Tibial nerve (tissue), 4 donors: ENCODE measurements at places on chromosomes 3 and 15. TPM values are rescaled to one million over a fixed set of nuclear protein-coding genes. Genes with fewer than 3 reads are reported as not detected.

DNA sequence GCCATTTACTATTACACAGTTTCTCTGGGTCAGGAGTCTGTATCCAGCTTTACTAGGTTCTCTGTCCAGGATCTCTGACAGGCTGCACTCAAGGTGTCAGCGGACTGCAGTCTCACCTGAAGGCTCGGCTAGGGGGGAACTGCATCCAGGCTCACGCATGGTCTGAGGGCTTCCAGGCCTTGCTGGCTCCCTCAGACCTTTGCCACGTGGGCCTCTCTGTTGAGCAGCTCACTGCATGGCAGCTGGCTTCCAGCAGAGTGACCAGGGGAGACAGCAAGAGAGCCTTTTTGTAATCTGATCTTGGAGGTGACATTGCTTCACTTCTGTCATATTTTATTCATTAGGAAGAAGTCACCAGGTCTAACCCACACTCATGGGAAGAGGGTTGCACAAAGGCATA is 152.3 kb downstream of the CACNA2D3 start:
- H3K27ac ChIP-seq, result no peak overlapping the region
- no peaks in the 10 kb centered on the region for H3K4me1 ChIP-seq
- H3K36me3 ChIP-seq, result no peaks in the 10 kb centered on the region
- DNase-seq, result no peak
- no peak overlapping the region for H3K4me3 ChIP-seq
- no peaks in the 10 kb centered on the region for H3K27me3 ChIP-seq

DNA sequence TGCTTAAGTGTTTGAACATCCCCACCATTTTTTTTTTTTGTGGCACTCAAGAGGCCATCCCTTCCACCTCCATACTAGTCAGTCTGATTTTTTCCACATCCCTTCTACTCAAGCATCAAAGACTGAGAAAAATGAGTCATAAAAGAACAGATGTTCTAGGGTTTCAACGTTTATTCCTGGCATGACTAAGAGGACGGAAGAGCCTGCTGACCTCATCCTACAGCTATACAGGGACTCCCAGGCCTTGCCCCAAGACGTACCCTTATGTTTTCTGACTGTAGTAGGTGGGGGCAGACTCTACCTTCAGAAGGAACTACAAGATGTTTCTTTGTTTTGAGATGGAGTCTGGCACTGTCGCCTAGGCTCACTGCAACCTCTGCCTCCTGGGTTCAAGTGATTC is 3.3 kb upstream of the ITPKA start:
- H3K27me3 ChIP-seq, result peaks cover 67% of the 10 kb centered on the region
- H3K27ac ChIP-seq, result no peak overlapping the region
- H3K4me3 ChIP-seq, result no peak overlapping the region
- H3K4me1 ChIP-seq, result peaks cover 24% of the 10 kb centered on the region
- no peak for DNase-seq
- H3K36me3 ChIP-seq, result no peaks in the 10 kb centered on the region

Gene ITGA11
- total RNA-seq, result 7.0 TPM

Gene ACSBG1
- under 0.01 TPM for total RNA-seq

DNA sequence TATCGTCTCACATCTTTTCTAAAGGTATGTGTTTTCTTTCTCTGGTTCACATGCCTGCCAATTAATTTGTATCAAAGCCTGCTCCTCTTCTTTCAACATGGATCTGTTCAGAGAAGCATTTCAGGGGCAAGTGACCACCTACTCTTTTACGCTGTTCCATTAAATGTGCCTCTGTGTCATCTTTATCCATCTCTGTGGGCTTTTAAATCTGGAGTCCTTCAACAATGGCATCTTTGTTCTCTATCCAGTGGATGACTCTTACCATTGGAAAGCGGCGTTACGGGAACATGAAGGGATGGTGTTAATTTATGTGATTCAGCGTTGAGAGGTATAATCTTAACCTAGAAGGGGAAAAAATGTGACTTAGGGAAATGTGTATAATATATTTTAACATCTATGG is 92.7 kb upstream of the CFAP20DC start:
- no peaks in the 10 kb centered on the region for H3K4me1 ChIP-seq
- no peak for DNase-seq
- no peak overlapping the region for H3K27ac ChIP-seq
- H3K4me3 ChIP-seq, result no peak overlapping the region

DNA sequence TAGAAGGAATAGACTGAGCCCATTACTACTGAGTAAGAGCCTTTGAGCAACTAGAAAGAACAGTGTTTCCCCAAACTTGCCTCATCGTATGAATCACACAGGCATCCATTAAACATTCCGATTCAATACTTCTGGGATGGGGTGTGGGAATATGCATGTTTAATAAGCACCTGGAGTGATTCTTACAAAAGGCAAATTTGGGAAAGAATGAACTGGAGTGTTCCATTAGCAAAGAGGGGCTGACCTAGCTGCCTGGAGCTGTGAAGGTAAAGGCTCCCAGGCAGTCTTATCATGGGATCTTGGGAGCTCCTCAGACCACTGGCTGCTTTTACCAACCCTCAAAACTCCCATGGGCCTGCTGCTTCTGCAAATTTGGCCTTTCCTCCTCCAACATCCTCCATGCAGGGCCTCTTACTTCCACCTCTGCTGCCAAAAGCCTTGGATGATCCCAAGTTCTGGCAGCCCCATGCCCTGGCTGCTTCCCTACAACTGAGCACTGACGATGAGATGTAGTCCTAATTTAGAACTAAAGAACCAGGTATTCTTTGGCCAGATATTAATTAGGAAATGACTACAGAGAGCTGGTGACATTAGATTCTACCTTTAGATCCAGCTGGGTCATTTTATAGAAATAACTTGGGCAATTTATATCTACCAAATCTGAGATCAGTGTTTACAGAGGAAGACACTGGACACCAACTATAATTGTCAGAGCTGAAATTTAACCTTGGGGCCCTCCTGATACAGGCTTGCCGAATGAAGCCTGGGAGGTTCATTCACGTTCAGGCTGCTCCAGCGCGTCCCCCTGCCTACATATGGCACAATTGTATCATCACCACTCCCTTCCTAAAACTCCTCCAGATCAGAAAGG is 11.2 kb upstream of the HOMER2 start:
- no peaks in the 10 kb centered on the region for H3K4me1 ChIP-seq
- DNase-seq, result no peak
- no peak overlapping the region for H3K4me3 ChIP-seq
- H3K27me3 ChIP-seq, result no peaks in the 10 kb centered on the region

Gene SLC22A13
- not detected for total RNA-seq

DNA sequence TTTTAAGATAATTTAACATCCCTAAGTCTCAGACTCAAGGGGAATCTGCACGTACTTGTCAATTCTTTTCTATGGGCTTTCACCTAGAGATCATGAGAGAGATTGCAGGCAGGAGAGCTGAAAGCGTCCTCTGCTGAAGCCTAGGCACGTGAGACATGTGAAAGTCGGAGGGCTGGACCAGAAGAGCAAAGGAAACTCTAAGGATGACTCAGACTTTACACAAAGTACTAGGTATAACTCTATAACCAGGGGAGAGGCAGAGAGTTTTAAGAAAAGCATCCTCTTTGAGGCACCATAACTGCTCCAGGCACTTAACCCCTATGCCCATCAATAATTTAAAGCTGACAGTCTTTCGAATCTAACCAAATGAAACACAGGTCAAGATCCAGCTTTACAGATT is 436.6 kb downstream of the VGLL3 start:
- DNase-seq, result no peak
- no peaks in the 10 kb centered on the region for H3K27me3 ChIP-seq
- no peaks in the 10 kb centered on the region for H3K36me3 ChIP-seq
- no peaks in the 10 kb centered on the region for H3K4me1 ChIP-seq
- H3K4me3 ChIP-seq, result no peak overlapping the region

Gene RBPMS2
- total RNA-seq, result 2.0 TPM

Gene GOLGA8N
- total RNA-seq, result 13.0 TPM

DNA sequence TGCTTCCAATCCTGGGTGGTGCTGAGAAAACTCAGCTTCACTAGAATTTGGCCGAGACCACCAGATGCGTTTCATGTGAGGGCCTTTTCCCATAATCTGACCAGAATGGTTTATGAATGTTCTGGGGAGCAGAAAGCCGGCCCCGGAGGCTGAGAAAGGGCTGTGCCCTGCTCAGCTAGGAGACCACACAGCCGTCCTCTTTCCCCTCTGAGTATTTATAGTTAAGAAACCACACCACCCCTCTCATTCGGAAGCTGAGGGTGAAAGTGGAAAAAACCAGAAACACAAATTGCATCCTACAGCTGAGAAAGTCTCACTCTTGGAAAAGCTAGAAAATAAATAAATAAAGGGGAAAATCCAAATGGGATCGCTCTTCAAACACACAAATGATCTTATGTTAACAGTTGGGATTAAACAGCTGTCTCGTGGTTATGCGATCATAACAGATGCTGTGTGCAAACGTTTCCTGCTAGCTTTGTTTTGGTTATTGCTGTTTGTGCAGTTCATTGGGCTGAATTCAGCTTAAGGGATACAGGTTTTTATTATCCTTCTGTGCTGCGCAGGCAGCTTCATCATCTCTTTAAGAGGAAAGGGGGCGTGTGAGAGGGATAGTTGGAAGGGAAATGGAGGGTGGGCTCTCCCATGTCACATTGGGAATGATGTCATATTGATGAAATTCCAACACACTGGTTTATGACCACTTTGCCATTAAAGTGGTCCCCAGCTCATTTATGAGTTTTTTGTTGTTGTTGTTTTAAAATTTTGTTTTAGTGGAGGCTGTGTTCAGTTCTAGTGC is 1026.2 kb upstream of the NR2F2 start:
- H3K36me3 ChIP-seq, result no peaks in the 10 kb centered on the region
- peak overlapping the region; percentile 97 for H3K27ac ChIP-seq

Gene TEX9
- total RNA-seq, result 12.4 TPM

DNA sequence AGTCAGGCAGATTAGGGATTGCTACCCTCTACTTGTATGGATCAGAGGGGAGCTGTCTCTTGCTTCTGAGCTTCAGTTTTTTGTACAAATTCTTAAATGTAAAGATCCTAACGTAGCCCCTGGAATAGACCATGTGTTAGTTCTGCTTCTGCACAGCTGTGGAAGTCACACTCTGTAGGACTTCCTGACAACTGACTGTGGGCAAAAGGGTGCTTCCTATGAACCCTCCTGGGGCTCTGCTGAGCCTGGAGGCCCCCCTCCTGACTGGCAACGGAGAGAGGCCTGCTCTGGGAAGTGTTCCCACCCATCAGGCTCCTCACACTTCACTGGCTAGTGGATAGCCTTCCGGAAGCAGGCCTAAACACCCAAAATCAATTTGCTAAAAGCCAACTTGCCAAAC is 131.0 kb downstream of the RPLP1 start:
- peaks cover 9% of the 10 kb centered on the region for H3K4me1 ChIP-seq
- H3K27ac ChIP-seq, result no peak overlapping the region
- no peak for DNase-seq
- no peak overlapping the region for H3K4me3 ChIP-seq

Gene EPHA3
- total RNA-seq, result 8.7 TPM

DNA sequence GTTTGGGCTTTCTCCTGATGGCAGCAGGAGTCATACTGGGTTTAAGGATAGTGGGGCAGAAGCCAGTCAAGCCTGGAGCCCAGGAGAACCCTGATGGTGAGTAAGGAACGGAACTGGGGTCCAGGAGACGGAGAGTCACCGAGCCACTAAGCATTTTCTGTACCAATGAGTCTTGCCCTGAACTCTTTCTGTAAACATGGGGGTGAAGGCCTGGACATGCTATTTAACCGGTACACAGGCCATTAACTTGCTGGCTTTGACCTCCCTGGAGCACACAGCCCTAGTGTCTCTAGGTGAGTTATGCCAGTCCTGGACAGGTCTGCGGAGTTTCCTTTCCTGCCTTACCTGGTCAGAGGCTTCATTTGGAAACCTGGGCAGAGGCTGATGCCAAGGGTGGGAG is 3.9 kb downstream of the SLC6A6 start:
- no peak overlapping the region for H3K4me3 ChIP-seq
- H3K27ac ChIP-seq, result no peak overlapping the region
- no peaks in the 10 kb centered on the region for H3K27me3 ChIP-seq
- peaks cover 4% of the 10 kb centered on the region for H3K36me3 ChIP-seq
- DNase-seq, result no peak

- H3K4me1 ChIP-seq, result no peaks in the 10 kb centered on the region
- H3K27ac ChIP-seq, result no peak overlapping the region
- no peaks in the 10 kb centered on the region for H3K27me3 ChIP-seq
- no peak for DNase-seq
- H3K36me3 ChIP-seq, result no peaks in the 10 kb centered on the region
- no peak overlapping the region for H3K4me3 ChIP-seq
Measured at GRCh38 chr3:165518346-165518745, 318.9 kb downstream of the BCHE start.

Gene GASK1A
- 43.8 TPM for total RNA-seq

Gene GOLGA6B
- 0.42 TPM for total RNA-seq

Gene RETNLB
- not detected for total RNA-seq

GRCh38 chr3:6862041-6862879 is 1.3 kb downstream of the GRM7 start:
- no peak for DNase-seq
- H3K4me3 ChIP-seq, result no peak overlapping the region
- H3K36me3 ChIP-seq, result no peaks in the 10 kb centered on the region
- no peaks in the 10 kb centered on the region for H3K27me3 ChIP-seq
- H3K4me1 ChIP-seq, result no peaks in the 10 kb centered on the region

DNA sequence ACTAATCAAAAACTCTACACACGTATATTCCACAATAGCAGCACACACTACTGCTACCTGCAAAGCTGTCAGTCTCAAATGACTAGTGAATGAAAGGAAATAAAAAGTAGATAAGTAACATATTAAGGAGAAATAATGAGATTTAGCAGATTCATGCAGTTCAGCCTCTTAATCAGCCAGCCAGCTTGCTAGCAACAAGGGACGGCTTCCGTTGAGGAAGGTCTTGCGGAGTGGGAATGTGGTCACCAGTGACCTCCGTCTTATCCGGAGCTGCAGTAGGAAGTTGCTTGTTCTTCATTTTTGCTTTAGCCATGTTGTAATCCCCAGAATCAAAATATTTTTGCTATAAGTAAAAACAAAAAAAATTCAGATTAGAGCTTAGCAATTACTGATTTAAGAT is 17.1 kb downstream of the ARPP19 start:
- no peaks in the 10 kb centered on the region for H3K27me3 ChIP-seq
- no peak overlapping the region for H3K27ac ChIP-seq
- no peak for DNase-seq
- no peak overlapping the region for H3K4me3 ChIP-seq
- no peaks in the 10 kb centered on the region for H3K4me1 ChIP-seq

DNA sequence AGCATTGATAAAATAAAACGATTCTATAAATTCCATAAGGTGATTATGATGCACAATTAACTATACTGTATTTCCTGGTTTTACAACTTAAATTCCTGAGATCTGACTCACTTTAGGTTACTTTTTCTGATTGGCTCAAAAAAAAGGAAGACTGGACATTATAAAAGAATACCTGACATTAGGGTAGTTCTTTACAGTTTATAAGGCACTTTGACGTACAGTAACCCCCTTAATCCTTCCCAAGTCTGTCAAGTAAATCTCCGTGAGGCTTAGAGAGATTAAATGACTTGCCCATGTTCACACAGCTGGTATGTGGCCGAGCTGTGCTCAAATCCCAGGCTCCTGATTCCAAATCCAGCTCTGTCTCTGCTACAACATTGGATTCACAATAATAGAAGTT is 1.0 kb upstream of the SLTM start:
- DNase-seq, result no peak
- peak overlapping the region; percentile 95 for H3K27ac ChIP-seq
- H3K36me3 ChIP-seq, result no peaks in the 10 kb centered on the region
- H3K4me3 ChIP-seq, result peak overlapping the region; percentile 95
- H3K27me3 ChIP-seq, result no peaks in the 10 kb centered on the region

Gene TMEM207
- not detected for total RNA-seq

- no peak for DNase-seq
- no peaks in the 10 kb centered on the region for H3K27me3 ChIP-seq
- no peaks in the 10 kb centered on the region for H3K36me3 ChIP-seq
- no peak overlapping the region for H3K27ac ChIP-seq
Measured at GRCh38 chr3:44309500-44309899, 29.1 kb upstream of the TCAIM start.
